ENCODE measurements at places on chromosomes 3 and 15. TPM values are rescaled to one million over a fixed set of nuclear protein-coding genes. Genes with fewer than 3 reads are reported as not detected.

Gene LRRC31
- total RNA-seq, result 62.9 TPM

Gene CLASP2
- total RNA-seq, result 41.2 TPM

Gene STRIT1
- not detected for total RNA-seq

Gene TRH
- not detected for total RNA-seq

Gene COPS2
- 48.1 TPM for total RNA-seq

Gene GOLGA8S
- total RNA-seq, result 0.09 TPM

Gene FEZF2
- not detected for total RNA-seq

Gene RARRES1
- 63.5 TPM for total RNA-seq

Gene COL6A6
- not detected for total RNA-seq

Gene VILL
- 184 TPM for total RNA-seq

Gene WDR48
- total RNA-seq, result 32.9 TPM

Gene GOLGA6B
- total RNA-seq, result not detected

Gene AMT
- total RNA-seq, result 24.7 TPM

Gene GLCE
- total RNA-seq, result 37.7 TPM
